ENCODE measurements at places on chromosomes 11 and 22.
A peak's percentile ranks its signal among the peaks of the same experiment; 100 is the strongest.

- DNase-seq = no peak
These were observed 110.3 kb downstream of the WNT7B start for GRCh38 chr22:45866646-45867117.

DNA sequence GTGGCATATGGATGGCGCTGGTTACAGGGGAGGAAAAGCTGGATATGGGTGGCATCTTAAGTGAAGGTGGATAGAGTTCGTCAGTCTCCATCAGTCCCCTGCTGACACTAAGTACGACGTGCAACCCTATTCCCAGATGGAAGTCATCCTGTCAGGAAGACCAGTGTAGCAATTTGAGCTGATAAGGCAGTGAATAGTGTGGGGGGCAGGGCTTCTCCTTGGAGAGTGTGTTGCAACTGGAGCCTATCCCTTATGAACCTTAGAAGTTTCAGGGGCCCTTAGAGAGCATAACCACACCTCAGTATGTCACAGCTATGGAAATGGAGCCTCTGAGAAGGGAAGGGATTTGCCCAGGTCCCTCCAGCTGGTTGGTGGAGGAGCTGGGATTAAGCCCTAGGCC is 36.1 kb upstream of the ANKK1 start:
- DNase-seq = no peak

DNA sequence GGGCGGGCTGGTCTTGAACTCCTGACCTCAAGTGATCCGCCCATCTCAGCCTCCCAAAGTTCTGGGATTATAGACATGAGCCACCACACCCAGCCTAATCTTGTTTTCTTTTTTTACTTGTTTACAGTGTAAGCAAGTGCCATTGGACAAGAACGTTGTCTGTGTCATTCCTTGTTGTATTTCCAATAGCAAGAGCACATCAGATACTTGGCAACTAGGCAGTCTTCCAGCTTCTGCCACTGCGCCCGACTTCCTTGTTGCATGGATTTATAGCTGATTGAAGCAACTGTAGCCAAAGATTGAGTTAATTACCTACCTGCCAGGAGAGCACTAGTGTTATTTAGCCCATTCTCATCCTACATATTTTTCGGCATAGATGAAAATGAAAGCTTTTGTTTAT is 3.1 kb upstream of the SGSM3 start:
- no peak for DNase-seq

- peak; percentile 27 for DNase-seq
These were observed 9.0 kb upstream of the CHRM1 start for GRCh38 chr11:62930157-62930556.

DNA sequence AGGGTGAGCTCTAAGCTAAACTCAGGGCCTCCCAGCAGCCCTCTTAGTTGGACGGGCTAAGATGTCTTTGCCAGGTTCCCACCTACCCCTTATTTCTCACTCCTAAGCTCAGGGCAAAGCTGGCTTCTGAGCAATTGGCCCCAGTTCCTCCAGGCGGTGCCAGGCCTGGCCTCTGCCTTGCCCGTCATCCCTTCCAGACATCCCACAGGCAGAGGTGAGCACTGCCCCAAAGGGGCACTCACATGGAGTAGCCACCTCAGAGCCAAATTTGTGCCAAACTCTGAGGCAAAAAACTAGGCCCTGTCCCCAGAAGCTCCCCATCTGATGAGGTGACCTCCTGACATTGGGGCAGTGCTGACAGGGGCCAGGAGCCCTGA is 9.7 kb downstream of the RHOD start:
- no peak for DNase-seq

DNA sequence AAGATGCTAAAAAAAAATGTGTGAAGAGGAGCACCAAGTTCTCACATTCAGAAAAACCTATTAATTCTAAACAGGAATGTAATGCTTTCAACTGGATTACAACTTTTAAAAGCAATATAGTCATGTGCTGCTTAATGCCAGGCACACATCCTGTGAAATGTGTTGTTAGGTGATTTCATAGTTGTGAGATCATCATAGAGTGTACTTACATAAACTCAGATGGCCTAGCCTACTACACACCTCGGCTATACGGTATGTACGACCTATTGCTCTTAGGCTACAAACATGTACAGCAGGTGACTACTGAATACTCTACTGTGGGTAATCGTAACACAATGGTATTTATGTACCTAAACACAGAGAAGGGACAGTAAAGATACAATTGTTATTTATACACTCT is 142.3 kb downstream of the RBFOX2 start:
- DNase-seq = no peak

GRCh38 chr11:2862395-2863275 is 22.9 kb downstream of the CDKN1C start:
- no peak for DNase-seq

- DNase-seq = no peak
These were observed 13.1 kb upstream of the MFRP start for GRCh38 chr11:119359365-119360214.

DNA sequence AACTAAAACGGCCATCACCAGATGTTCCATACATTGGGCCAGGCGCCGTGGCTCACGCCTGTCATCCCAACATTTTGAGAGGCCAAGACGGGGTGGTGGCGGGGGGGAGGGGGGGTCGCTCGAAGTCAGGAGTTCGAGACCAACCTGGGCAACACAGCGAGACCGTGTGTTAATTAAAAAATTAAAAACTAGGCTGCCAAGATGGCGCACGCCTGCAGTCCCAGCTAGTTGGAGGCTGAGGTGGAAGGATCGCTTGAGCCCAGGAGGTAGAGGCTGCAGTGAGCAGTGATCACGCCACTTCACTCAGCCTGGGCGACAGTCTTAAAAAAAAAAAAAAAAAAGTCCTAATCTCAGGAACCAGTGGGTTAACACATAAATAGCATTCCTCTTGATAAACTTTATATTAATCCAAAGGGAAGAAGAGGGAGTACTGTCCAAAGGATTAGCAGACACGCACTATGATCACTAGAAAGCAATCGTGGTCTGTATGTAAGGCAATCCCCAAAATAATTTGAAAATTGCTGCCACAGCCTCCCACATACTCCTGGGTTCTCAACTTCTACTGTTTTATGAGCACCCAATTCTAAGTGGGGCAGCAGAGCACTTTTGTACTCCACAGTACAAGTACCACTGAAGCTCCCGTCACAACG is 604 bp downstream of the PUS3 start:
- DNase-seq = no peak

DNA sequence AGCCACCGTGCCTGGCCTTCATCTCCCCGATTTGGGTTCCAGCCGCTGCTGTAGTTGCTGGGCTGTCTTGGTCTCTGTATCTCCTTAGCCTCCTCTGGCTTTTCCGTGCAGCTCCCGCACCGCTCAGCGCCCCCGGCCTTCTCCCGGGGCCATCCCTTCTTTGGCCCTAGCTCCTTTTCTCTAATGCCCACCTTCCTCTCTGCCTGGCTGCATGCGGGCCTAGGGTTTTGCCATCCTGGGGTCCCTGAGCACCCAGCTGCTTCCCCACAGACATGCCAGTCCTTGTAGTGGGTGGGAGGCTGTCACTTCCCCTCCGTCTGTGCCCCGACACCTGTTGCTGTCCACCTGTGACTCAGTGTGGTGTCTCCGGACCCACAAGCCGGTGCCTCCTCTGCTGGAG is 36.4 kb downstream of the KCNJ4 start:
- no peak for DNase-seq

GRCh38 chr22:34897126-34897525 is 168.8 kb upstream of the ISX start:
- DNase-seq = no peak

- no peak for DNase-seq
These were observed 1156.8 kb downstream of the LRRC4C start for GRCh38 chr11:40302669-40303068.

GRCh38 chr11:110710628-110711381 is 1.4 kb downstream of the ARHGAP20 start:
- peak; percentile 18 for DNase-seq

DNA sequence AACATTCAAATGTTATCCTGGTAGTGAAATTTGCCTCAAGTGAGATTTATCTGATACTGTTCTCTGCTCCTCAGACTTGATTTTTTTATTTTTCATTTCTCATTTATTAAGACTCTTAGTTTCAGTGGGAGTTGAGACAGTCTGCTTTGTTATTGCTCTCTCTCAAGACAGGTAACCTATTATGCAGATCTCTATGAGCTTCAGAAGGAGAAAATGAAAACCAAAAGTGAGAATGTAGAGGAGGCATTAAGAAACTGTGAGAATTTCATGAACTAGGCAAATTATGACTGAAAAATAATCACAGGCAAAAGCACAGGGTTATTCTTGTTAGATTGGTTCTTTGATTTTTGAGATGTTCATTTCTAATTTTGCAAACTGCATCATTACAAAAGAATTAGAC is 290.0 kb upstream of the CHORDC1 start:
- no peak for DNase-seq

- DNase-seq = no peak
These were observed 589.1 kb upstream of the ANO3 start for GRCh38 chr11:25742800-25743199.

DNA sequence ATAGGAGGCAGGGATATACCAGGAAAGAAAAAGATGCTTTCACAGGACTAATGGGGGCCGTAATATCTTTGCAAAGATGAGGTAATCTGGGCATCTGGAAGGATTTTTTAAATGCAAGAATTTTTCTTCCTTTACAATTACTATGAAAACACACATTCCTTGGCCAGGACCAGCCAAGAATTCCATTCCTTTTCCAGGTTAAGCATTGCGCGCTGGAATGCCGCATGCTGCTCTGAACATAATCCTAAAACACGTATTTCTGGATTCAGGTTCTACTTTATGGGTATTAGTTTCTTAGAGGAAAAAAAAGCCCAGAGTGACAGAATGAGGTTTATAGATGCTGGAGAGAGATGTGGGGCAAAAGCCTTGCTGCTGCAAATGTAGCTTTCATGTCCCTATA is 99.4 kb upstream of the SORL1-AS1 start:
- DNase-seq = no peak

DNA sequence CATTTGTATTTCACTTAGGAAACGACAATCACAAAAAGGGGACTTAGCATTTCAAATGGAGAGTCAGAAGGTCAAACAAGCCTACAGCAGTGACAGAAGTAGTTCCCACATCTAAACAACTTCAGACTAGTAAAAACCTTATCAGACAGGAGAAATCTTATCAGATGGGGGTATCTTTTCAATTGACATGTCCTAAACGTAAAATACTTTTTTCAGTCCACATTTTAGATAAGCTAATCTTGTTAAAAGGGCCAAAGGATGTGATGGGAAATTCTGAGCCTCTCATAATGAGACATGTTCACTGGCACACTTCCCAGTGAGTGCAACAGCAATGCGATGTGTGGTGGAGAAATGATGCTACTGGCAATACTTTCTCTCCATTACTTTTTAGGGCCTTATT is 2.4 kb downstream of the MAPK1 start:
- DNase-seq = no peak

GRCh38 chr11:112004389-112004788 is 20.8 kb upstream of the DLAT start:
- no peak for DNase-seq

DNA sequence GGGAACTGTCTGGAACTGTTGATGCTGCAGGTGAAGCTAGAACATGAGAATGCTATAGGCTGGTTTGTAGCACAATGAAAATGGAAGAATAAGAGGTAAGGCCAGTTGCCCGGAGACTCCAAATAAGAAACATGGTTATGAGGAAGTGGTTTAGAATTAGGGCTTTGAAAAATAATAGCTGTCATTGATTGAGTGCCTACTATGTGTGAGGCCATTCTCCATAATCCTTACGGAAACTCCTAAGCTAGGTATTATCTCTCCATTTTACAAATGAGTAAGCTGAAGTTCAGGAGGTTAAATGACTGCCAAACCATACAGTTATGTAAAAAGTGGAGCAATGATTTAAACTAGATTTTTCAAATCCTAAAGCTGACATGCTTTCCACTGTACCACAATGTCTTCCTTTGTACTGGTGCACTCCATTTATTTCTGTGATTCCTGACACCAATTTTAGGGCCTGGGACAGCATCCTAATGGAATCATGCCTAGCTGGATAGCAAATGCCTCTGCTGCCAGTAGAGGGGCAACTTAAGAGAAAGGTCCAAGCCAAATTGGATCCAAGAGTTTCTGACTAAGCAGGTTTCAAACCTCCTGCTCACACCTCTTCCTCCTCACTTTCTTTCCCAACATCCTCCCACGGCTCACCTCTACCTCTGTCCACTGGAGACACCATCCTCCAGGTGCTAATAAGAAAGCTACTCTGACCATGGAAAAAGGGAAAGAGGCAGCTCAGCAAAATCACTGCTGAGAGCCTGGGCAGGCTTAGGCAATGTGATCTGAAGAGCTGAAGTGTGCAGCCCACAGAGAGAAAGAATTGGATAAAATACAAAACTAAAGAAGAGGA is 46.9 kb upstream of the PICALM start:
- DNase-seq = no peak

DNA sequence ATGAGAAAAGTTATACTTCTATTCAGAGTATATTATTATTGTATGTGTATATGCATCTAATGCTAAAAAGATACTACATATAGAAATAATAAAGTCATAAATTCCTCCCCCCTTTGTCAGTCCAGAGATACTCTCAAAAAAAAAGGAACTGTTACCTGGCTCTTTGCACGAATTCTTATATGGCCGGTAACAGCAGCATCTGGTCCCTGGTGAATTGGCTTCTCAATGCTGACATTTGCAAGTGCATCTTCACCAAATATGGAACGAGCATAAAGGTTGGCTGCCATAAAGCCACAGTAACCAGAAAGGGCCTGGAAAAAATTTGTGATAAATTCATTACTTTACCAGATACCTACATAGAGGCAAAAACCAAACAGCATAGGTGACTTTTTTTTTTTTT is 41.2 kb downstream of the COPB1 start:
- DNase-seq = no peak

DNA sequence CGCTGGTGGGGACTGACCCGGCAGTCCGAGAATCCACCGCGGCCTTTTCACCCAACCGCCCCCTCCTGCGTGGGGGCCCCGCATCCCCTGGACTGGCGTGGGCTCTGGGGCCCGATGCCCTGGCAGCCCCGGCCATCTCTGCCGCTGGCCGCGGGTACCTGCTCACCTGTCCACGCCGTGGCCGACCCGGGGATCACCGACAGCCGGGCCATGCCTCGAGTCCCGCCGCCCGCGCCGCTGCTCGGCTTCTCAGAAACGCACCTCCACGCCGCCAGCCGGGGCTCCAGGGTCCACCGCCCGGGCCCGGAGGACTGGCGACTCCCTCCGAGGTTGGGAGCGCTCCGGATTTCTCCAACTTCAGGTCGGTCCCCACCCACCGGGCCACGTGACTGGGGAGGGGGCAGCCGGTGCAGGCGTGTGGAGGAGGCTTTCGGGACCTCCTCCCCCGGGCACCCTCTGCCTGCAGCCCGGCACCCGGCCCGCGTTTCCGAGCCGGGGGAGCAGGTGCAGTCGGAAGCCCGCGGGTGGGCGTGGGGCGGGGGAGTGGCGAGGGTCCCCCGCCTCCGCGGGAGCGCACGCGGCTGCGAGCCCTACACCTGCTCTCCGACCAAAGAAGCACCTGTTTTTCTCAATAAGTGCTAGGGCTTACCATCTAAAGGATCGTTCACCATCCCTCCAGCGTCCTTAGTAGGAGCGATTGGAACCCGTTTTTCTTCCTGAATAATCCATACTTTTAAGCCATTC is 554 bp upstream of the NRIP3 start:
- peak; percentile 22 for DNase-seq

DNA sequence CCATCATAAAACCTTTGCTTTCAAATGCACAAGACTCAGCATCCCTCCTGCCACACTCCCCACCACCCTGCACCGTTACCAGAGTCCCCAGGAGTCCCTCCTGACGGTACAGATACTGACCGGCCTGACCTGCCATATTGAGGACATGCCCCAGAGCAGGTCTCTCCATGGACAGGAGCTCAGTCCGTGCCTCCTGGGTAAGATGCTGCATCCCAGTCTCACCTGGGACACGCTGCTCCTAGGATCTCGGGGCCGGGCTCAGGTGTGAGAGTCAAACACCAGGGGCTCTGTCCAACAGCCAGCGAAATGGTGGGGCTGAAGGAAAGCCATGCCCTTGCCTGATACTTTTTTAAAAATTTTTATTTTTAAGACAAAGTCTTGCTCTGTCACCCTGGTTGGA is 328.3 kb downstream of the SHANK2 start:
- no peak for DNase-seq
